IMR-90 (cell line): ENCODE measurements at places on chromosomes 5 and 9.

- DNase-seq: peak; percentile 73
Measured at GRCh38 chr5:126395198-126395597, 28.0 kb upstream of the GRAMD2B start.

DNA sequence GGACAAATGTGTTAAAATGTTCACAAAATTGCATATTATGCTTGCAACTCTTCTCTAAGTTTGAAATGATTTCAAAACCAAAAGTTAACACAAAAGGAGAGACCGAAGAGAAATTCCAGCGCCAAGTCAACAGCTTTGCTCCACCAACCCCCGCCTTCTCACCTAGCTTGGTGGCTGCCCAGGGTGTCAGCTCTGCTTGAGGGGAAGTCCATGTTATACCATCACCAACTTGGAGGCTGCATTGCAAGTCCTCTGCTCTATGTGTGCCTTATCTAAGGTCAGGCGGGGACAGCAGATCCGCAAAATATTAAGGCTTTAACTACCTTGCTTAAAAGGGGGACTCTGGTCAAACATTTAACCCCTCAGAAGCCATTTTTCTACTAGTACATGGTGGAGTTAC is 14.6 kb downstream of the CCNJL start:
- no peak for DNase-seq

GRCh38 chr5:180605554-180606214 is 14.4 kb upstream of the SCGB3A1 start:
- DNase-seq: peak; percentile 51

- peak; percentile 59 for DNase-seq
Measured at GRCh38 chr5:181160152-181160754, 12.9 kb downstream of the OR2V2 start.

- no peak for DNase-seq
Measured at GRCh38 chr9:104322596-104322995, 181.5 kb upstream of the OR13F1 start.

- DNase-seq: no peak
Measured at GRCh38 chr9:90124961-90125360, 517.7 kb downstream of the DIRAS2 start.

- DNase-seq: peak; percentile 80
Measured at GRCh38 chr9:134325813-134326723, at the start of gene RXRA. Gene RXRA, plus strand, starts transcription at chr9:134326455. Its CDS starts 177 bp downstream, at chr9:134326632.

DNA sequence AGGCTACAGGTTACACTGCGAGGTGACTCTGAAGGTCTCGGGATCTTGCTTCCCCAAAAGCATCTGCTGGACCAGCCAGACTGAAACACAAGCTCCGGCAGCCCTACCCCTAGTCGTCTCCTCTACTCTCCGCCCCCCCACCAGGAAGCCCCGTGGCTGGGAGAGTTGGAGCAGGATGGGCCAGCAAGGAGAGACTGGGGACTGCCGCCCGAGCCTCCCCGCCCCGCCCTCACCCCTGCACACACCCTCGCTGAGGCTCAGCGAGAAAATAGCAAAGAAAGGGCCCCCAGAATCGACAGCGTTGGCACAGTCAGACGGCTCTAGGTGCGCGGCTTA is 1.3 kb downstream of the TRIM7 start:
- no peak for DNase-seq

DNA sequence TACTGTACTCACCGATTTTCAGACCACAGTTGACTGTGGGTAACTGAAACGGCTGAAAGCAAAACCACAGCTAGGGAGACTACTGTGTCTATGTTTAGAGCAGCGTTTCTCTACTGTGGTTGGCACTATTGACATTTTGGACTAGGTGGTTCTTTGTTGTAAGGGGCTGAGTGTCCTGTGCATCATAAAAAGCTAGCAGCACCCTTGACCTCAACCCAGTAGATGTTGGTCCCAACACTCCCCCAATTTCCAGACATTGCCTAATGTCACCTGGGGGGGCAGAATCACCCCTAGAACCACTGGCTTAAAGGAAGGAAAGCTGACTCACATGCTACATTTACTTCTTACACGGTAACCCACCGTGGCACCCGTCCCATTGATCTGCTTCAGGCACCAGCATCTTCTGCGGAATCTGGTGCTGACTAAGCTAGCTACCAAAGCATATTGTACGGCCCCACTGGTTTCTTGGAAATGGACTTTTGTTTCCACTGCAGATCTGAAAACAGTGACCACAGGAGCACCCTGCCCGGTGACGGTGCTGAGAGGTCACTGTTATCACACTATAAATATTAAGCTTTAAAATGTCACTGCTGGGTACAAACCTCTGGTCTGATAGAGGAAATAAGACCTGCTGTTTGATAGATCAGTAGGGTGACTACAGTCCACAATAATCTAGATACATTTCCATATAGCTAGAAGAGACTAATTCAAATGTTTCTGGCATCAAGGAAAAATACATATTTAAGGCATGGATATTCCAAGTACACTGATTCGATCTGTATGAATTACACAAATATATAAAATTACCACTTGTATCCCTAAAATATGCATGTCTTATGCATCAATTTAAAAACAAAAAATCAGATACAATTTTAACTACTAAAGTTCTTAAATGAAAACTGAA is 151.4 kb downstream of the HSD17B3 start:
- DNase-seq: no peak

DNA sequence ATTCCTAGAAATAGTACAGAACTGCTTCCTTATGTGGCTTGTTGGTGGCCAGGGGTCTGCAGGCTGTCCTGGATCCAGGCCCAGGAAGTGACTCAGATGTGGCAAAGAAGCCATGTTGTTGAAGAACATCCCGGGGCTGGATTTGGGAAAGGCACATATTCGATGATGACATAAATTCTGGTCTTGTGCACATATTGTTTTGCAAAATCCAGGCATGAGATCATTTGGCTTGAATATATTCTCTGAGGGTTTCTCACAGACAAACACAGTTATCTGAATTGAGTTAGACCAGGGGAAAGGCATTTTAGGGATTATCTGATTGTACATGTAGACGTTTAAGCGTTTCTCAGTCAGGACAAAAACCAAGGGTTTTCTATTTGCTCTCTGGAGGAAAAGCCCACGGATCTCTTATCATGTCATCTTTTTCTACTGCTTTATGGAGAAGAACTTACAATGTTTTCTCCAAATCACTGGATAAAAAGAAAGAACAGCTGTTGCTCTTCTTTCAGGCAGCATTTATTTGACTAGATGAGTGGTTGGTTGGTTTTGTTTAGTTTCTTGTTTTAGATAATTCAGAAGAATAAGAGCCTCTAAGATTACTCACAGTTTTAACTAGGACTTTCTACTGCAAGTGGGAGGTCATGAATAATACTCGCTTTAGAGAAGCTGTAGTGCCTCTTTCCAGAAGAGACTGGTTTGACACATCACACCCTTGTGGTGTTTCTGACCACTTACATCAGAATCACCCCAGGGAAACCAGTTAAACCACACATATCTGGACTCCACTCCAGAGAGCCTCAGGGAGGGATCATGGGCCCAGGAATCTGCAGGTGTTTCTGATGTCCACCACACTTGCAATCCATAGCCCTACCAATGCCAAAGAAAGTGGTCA is 29.5 kb upstream of the LHFPL2 start:
- DNase-seq: peak; percentile 98

DNA sequence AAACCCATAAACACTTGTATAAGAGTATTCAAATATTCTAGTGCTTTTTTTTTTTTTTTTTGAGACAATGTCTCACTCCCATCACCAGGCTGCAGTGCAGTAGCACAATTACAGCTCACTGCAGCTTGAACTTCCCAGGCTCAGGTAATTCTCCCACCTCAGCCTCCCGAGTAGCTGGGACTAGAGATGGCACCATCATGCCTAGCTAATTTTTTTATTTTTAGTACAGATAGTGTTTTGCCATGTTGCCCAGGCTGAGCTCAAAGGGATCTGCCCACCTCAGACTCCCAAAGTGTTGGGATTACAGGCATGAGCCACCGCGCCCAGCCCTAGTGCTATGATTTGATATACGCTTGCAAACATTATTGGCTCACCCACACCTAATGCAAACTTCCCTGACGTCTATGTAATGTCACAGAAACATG is 11.8 kb downstream of the IL6ST start:
- no peak for DNase-seq

DNA sequence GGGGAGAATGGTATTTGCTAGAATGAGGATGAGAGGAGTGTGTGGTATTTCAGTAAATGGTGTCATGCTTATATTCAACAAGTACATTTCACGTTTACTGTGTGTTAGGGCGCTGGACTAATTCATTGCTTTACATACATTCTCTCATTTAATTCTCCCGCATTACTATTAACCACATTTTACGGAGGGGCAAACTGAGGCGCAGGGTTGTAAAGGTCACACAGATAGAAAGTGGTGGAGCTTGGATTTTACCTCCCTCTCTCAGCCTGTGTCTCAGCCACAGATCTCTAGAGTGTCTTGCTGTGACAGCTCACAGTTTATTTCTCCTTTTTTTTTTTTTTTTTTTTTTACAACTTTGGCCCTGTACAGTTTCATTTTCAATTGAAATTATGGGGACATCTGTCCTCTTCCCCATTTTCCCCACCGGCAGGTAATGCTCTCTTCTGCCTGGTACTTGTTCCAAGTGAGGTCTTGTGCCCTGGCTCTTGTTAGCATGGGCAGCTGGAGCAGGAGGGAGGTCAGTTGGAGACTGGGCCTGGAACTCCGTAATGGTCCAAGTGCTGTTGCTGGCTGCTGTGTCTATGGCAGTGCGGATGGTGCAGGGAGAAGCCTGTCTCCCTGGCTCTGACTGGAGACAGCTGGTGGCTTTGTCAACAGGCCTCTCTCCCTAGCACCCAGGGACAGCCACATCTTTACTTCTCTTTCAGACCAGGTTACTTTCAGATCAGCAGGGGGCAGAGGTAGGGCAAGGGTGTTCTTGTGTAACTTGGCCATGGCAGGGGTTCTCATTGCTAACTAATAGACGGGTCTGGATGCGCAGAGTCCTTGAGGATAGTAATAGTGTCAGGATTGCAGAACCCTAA is 20.5 kb upstream of the NDST1 start:
- DNase-seq: peak; percentile 34

DNA sequence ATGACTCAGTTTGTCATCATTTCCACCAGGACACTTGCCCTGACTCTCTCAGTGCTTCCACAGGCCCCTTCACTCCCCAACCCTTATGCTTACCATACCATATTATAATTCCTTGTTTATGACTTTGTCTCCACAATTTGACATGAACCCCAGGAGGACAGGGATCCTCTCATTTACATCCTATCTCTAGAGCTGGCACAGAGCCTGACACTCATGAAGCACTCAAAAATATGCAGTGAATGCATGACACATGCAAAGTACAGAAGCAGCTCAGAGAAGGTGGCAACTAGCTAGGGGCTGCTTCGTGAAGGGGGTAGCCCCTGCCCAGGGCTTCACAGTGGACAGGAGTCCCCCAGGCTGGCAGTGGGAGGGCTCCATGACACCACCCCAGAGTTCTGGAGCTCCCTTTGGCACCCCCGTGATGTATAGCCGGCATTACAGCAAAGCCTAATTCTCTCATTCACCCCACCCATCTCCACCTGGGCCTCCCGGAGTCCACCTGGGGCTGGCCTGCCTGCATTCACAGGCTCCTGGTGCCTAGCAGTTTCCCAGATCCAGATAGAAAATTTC is 112.0 kb upstream of the SPOCK1 start:
- no peak for DNase-seq

DNA sequence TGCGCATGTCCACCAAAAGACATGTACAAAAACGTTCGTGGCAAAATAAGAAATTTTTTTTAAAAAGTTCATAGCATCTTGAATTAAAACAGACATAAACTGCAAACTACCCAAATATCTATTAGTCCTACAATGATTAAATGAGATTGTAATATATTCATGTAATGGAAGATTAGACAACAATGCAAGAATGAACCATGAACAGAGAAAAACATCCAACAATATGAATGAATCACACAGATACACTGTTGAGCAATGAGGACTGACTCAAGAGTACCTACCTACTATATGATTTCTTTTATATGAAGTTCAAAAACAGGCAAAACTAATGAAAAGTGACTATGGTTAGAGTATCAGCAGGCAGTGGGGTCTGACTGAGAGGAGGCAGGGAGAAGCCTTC is 17.9 kb upstream of the CTNNAL1 start:
- peak; percentile 55 for DNase-seq

DNA sequence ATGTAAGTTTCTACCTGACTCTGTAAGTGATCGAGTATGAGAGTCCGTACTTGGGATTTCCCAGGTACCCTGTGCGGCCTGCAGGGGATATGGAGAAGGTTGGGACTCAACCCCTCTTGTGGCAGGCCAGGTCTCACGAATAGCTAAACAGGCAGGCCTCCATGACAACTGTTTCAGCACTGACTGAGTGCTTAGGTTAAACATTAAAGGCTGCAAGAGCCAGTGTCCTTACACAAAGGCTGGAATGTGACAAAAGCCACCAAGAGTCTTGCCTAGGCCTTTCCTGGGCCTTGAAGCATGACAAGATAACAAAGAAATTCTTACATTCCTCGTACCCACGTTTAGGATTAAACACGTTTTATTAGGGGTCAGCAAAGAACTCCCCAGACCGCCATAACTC is 58.6 kb downstream of the THBS4 start:
- no peak for DNase-seq

GRCh38 chr5:55226027-55226933 is 835 bp downstream of the MCIDAS start:
- DNase-seq: peak; percentile 16

GRCh38 chr9:135992486-135993408 is 31.6 kb upstream of the UBAC1 start:
- peak; percentile 84 for DNase-seq

DNA sequence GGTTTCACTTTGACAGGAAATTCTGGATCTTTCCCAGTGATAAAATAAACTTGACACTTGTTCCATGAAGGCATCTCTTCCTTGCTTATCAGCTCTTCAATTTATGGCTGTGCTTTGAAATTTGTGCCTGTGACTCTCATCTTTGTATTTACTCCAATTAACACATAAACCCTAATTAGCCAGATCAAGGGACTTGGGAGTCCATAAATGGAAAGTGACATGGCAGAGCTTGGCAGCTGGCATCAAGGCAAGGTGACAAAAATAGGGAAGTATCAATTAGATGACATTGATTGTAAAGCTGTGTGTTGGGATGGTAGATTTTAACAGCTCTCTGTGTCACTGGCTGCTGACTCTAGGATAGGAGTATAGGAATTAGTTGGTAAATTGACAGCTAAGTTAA is 133.9 kb downstream of the PBX3 start:
- DNase-seq: no peak

- DNase-seq: no peak
Measured at GRCh38 chr5:159215886-159216285, 6.5 kb upstream of the RNF145 start.

DNA sequence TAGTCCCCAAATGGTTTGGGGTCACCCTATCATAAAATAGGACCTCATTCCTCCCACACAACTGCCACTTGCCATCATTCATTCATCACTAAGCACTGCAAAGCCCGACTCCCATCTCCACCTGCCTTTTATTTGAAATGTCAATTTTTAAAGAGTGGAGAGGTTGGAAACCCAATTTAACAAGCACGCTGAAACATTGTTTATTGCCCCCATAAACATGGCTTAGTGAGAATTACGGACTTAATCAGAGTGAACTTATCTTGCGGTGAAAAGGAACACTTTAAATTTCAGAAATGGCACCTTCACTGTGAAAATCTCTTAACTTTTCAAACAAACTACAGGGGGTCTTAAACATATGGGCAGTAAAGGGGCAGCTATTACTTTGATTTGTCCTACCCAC is 241.1 kb downstream of the CRB2 start:
- DNase-seq: no peak

GRCh38 chr5:68242743-68243142 is 27.2 kb downstream of the PIK3R1 start:
- DNase-seq: peak; percentile 65
